ENCODE measurements at places on chromosomes 11 and 22. TPM values are rescaled to one million over a fixed set of nuclear protein-coding genes. Genes with fewer than 3 reads are reported as not detected.

ACTN3 gene
- not detected for total RNA-seq

WBP2NL gene
- 1.4 TPM for total RNA-seq

OR10A2 gene
- not detected for total RNA-seq

FGF3 gene
- not detected for total RNA-seq

MCHR1 gene
- total RNA-seq, result not detected

NKAPD1 gene
- total RNA-seq, result 18.5 TPM

PTPMT1 gene
- total RNA-seq, result 130 TPM

MUC5AC gene
- total RNA-seq, result not detected

ALKBH8 gene
- 4.9 TPM for total RNA-seq

TMEM191C gene
- 3.1 TPM for total RNA-seq

CDHR5 gene
- not detected for total RNA-seq

PNPLA5 gene
- total RNA-seq, result not detected

IL18BP gene
- total RNA-seq, result 14.1 TPM

LIF gene
- not detected for total RNA-seq

GALNT18 gene
- total RNA-seq, result 22.5 TPM

UCP2 gene
- total RNA-seq, result 126 TPM

LINC01488 gene
- not detected for total RNA-seq

TMEM45B gene
- not detected for total RNA-seq

SC5D gene
- total RNA-seq, result 12.2 TPM

CNGA4 gene
- not detected for total RNA-seq

OR4A16 gene
- not detected for total RNA-seq

IRAG1 gene
- total RNA-seq, result 18.3 TPM

IGSF22 gene
- total RNA-seq, result not detected

OR5AR1 gene
- total RNA-seq, result not detected

PANX3 gene
- not detected for total RNA-seq

CDCA5 gene
- not detected for total RNA-seq

FAM118A gene
- 60.1 TPM for total RNA-seq

C11orf65 gene
- not detected for total RNA-seq

EXPH5 gene
- total RNA-seq, result 1.0 TPM

JAML gene
- total RNA-seq, result 2.8 TPM

NOL12 gene
- total RNA-seq, result 19.1 TPM

C1QTNF4 gene
- 2.6 TPM for total RNA-seq

C11orf97 gene
- total RNA-seq, result not detected

C11orf52 gene
- not detected for total RNA-seq

ART5 gene
- not detected for total RNA-seq

TRIM64 gene
- total RNA-seq, result not detected

TBCEL gene
- total RNA-seq, result 26.0 TPM

OSM gene
- total RNA-seq, result 1.1 TPM

OR2D2 gene
- not detected for total RNA-seq

DCDC1 gene
- 0.22 TPM for total RNA-seq

APOL6 gene
- total RNA-seq, result 117 TPM

All from subcutaneous adipose tissue (tissue), 4 donors.